ENCODE measurements at places on chromosomes 6 and 20.

GRCh38 chr6:115817161-115817560 lies 243.5 kb downstream of the FRK start:
- DNase-seq, result no peak

GRCh38 chr20:24147961-24148360 lies 159.4 kb upstream of the GGTLC1 start:
- no peak for DNase-seq

DNA sequence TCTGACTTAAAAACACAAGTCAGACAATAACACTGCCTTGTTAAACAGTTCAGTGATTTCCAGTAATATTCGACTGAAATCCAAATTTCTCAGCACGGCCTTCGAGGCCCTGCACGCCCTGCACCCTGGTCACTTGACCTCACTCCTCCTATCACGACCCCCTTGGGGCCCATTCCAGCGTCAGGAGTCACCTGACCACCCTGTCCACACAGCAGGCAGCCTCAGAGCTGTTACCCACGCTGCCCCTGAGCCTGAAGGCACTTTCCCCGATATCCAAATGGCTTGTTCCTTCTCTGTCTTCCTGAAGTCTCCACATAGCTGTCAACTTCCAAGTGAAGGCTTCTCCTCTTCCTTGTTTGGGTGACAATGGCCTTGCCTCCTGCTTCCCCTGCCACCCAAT lies 33.1 kb upstream of the SMOC2 start:
- DNase-seq, result no peak

- no peak for DNase-seq
Observed at GRCh38 chr6:36717871-36718540, 20.4 kb downstream of the RAB44 start.

- no peak for DNase-seq
Observed at GRCh38 chr6:39840781-39841180, 48.6 kb downstream of the DAAM2 start.

DNA sequence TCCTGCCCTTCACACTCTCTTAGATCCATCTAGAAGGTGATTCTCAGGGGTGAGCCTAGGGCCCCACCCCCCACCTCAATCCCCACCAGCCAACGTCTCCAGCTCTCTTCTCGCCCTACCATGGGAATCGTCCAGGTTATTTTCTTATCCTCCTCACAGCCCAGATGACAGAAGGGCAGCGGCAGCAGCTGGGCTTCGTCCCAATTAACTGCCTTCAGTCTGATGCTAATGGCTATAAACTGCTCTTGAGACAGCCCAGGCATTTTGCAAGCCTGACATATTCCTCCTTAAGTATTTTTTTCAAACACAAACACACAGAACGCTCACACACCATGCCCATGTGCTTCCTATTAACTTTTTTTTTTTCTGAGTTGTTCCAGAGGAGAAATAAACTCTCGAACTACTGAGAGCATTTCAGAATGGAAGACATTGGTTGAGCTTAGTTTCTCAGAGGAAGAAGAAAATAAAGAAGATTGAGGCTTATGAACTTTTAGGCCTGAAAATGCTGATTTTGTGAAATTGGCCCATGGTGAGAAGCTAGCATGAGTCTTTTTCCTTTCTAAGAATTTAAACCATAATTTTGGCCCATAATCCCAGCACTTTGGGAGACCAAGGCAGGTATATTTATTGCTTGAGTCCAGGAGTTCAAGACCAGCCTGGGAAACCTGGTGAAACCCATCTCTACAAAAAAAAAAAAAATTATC lies 124.6 kb downstream of the EYA2 start:
- no peak for DNase-seq

GRCh38 chr20:62163986-62164762 lies 18.7 kb upstream of the MTG2 start:
- DNase-seq, result no peak

GRCh38 chr6:33692760-33693158 lies 18.7 kb downstream of the UQCC2 start:
- peak; percentile 68 for DNase-seq

GRCh38 chr6:56526860-56527544 lies 115.7 kb downstream of the DST start:
- no peak for DNase-seq

- DNase-seq, result peak; percentile 59
Observed at GRCh38 chr6:53794137-53794719, 577 bp upstream of the LRRC1 start.

- no peak for DNase-seq
Observed at GRCh38 chr6:165487950-165488349, 175.1 kb downstream of the PDE10A start.

DNA sequence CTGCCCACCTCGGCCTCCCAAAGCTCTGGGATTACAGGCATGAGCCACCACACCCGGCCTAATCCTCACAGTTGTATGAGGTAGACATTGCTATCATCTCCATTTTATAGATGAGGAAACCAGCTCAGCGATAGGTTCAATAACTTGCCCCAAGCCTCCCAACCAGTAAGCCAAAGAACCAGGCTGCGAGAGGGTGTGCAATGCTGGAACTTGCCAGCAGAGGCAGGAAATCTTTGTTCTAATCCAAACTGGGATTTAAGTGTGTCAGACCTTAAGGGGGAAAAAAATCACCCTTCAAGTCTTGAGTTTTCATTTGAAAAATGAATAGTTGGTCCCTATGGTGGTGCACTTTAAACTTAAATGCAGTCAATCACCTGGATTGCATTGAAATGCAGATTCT lies 20.1 kb upstream of the RNGTT start:
- DNase-seq, result no peak

DNA sequence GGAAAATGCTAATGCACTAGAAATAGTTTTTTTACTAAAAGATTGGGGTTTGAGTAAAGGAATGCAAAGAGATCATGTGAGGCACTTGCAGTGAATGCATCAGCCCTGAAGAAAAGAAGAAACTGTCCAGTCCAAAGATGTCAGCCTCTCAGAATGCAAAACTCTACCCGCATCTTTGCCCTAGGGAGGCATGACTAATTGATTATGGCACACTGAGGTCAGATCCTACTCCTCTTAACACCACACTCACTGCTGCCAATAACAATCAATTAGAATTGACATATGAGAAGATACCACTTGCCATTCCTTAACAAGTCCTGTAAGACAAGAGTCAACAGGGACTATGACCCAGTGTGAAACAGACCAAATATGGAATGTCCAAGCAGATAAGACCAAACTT lies 262.3 kb upstream of the PLN start:
- no peak for DNase-seq

Measured in CD4-positive, alpha-beta T cell treated with Interferon alpha-2 for 1 hour (primary cell).